ENCODE measurements at places on chromosomes 3 and 15.

DNA sequence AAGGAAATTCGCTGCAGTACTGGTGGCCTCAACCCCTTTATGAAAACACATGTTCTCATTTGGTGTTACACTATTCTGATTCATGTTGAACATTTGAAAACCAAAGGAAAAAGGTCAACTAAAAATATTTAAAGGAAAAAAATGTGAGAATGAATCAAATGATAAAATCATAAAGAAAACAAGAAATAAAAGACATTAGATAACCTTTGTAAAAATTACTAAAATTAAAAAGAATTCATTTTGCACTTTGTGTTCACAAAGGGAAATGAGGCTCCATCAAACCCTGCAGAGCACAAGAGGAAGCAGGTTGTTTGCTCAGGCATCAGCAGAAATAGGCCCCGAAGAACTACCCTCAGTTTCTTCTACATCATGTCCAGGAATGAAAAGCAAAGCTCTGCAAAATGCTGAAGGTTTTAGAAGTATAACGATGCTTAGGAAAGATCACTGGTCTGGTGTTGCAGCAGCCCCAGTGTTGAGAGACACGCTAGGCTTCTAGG lies 41.2 kb downstream of the MAP4 start:
- H3K27ac ChIP-seq, result no peak overlapping the region
- no peak for DNase-seq
- H3K27me3 ChIP-seq, result no peaks in the 10 kb centered on the region
- no peak overlapping the region for H3K4me3 ChIP-seq

- H3K4me1 ChIP-seq, result no peaks in the 10 kb centered on the region
- no peak for DNase-seq
- H3K36me3 ChIP-seq, result no peaks in the 10 kb centered on the region
- H3K27me3 ChIP-seq, result no peaks in the 10 kb centered on the region
These were observed 50.6 kb downstream of the KBTBD8 start for GRCh38 chr3:67048715-67049074.

- no peak overlapping the region for H3K4me3 ChIP-seq
- peaks cover 2% of the 10 kb centered on the region for H3K4me1 ChIP-seq
- DNase-seq, result no peak
- no peak overlapping the region for H3K27ac ChIP-seq
These were observed 48.8 kb downstream of the GLB1 start for GRCh38 chr3:33047842-33048834.

GRCh38 chr3:188782613-188783124 lies 389.1 kb upstream of the TPRG1 start:
- no peaks in the 10 kb centered on the region for H3K4me1 ChIP-seq
- no peak overlapping the region for H3K27ac ChIP-seq
- no peak overlapping the region for H3K4me3 ChIP-seq
- H3K36me3 ChIP-seq, result no peaks in the 10 kb centered on the region

DNA sequence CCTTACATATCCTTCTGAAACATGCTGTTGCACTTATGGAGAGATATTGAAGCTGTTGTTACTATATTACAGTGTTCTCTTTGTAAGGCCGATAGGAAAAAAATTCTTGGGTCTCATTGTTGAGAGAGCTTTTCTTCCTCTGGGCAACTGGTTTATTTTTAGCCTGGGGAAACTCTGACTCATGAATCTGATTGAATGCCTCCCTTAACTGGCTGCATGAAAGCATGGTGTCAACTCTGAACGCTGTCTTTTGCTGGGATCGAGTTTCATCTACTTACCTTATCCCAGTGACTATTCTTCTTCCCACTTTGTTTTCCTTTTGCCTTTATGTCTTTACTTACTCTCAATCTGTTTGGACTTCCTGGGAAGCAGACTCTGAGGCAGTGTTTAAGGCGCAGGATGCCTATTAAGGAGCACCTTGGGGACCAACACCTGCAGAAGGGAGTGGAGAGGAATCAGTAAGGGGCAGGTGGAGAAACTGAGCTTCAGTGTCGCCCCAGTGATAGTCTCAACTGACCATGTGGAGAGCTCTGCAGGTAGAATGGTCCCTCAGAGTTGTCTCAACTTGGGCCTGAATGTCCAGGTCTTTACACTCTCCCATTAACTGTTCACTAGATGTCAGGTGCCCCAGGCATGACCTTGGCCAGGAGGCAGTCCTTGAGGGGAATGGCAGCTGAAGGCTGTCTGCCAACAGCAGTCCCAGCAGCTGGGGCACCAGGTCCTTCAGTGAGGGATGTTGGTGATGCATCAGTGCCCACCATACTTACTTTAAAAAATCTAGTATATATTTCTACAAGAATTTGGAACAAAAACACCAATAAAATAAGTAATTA lies 88.9 kb upstream of the CCNL1 start:
- peaks cover 6% of the 10 kb centered on the region for H3K4me1 ChIP-seq
- H3K27me3 ChIP-seq, result no peaks in the 10 kb centered on the region
- H3K27ac ChIP-seq, result no peak overlapping the region
- DNase-seq, result no peak
- H3K4me3 ChIP-seq, result no peak overlapping the region
- peaks cover 4% of the 10 kb centered on the region for H3K36me3 ChIP-seq

DNA sequence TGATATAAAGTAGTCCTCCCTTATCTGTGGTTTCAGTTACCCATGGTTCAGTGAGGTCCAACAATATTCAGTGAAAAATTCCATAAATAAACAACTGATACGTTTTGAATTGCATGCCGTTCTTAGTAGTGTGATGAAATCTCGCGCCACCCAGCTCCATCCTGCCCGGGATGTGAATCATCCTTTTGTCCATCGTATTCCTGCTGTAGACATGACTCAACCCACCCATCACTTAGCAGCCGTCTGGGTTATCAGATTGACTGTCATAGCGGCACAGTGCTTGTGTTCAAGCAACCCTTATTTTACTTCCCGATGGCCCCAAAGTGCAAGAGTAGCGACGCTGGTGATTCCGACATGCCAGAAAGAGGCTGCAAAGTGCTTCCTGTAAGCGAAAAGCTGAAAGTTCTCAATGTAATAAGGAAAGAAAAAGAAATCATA lies 48.0 kb upstream of the MEX3B start:
- H3K36me3 ChIP-seq, result peaks cover 4% of the 10 kb centered on the region
- H3K27ac ChIP-seq, result no peak overlapping the region
- H3K4me1 ChIP-seq, result no peaks in the 10 kb centered on the region
- H3K4me3 ChIP-seq, result no peak overlapping the region
- DNase-seq, result no peak

GRCh38 chr15:79130535-79131130 lies 40.1 kb upstream of the RASGRF1 start:
- no peak for DNase-seq
- H3K4me1 ChIP-seq, result no peaks in the 10 kb centered on the region
- no peak overlapping the region for H3K27ac ChIP-seq
- H3K27me3 ChIP-seq, result no peaks in the 10 kb centered on the region
- peaks cover 10% of the 10 kb centered on the region for H3K36me3 ChIP-seq
- H3K4me3 ChIP-seq, result no peak overlapping the region

- no peaks in the 10 kb centered on the region for H3K36me3 ChIP-seq
- no peak overlapping the region for H3K27ac ChIP-seq
- DNase-seq, result no peak
- H3K27me3 ChIP-seq, result no peaks in the 10 kb centered on the region
These were observed 842.8 kb upstream of the EPHA6 start for GRCh38 chr3:95971573-95971972.

DNA sequence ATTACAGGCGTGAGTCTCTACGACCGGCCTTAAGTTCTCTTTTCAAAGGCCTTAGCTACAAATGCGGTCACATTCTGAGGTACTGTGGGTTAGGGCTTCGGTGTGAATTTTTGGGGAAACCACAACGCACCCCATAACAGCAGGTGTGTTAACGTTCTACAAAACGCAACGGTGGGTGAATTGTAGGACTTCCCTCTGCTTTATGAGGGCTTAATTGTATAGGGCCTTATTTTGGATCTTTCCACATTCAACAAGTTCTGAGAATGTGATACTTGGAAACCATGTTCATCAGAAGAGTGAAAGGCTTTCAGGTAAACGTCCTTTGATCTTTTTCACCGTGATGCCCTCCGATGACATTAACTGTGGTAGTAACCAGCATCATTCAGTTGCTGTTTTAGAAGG lies 998.6 kb upstream of the CFAP20DC start:
- peaks cover 8% of the 10 kb centered on the region for H3K4me1 ChIP-seq
- H3K36me3 ChIP-seq, result no peaks in the 10 kb centered on the region
- no peak overlapping the region for H3K27ac ChIP-seq
- H3K27me3 ChIP-seq, result peaks cover 3% of the 10 kb centered on the region
- no peak overlapping the region for H3K4me3 ChIP-seq

DNA sequence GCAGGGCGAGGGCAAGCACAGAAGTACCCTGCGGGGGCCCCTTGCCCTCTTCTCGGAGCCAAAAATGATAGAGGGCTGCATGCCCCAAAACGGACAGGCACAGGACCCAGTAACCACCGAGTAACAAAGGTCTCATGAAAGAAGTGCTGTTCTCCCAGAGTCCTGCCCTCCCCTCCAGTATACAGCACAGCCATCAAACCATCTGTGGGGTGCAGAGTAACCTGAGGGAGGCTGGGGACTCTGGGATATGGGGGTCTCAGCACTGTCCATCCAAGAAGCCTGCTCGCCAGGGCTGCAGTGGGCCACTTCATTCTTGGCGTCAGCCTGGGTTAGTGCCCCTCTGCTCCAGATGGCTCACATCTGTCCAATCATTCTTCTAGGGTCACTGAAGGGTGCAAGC lies 6.1 kb downstream of the ULK3 start:
- peak overlapping the region; percentile 72 for H3K27ac ChIP-seq
- H3K4me1 ChIP-seq, result peaks cover 22% of the 10 kb centered on the region
- no peaks in the 10 kb centered on the region for H3K36me3 ChIP-seq
- no peak overlapping the region for H3K4me3 ChIP-seq

- H3K27ac ChIP-seq, result no peak overlapping the region
- no peak overlapping the region for H3K4me3 ChIP-seq
- H3K36me3 ChIP-seq, result peaks cover 2% of the 10 kb centered on the region
- H3K4me1 ChIP-seq, result peaks cover 10% of the 10 kb centered on the region
- no peak for DNase-seq
These were observed 117.3 kb upstream of the ALDH1A3 start for GRCh38 chr15:100762289-100762688.

GRCh38 chr3:132033471-132033870 lies 1.3 kb downstream of the CPNE4 start:
- H3K4me1 ChIP-seq, result peaks cover 2% of the 10 kb centered on the region
- no peaks in the 10 kb centered on the region for H3K36me3 ChIP-seq
- peaks cover 10% of the 10 kb centered on the region for H3K27me3 ChIP-seq
- DNase-seq, result no peak
- H3K4me3 ChIP-seq, result peak overlapping the region; percentile 96
- H3K27ac ChIP-seq, result no peak overlapping the region
